Activated CD4-positive, alpha-beta T cell treated with anti-CD3 and anti-CD28 coated beads for 36 hours (primary cell): ENCODE measurements at places on chromosomes 2 and 18. TPM values are rescaled to one million over a fixed set of nuclear protein-coding genes. Genes with fewer than 3 reads are reported as not detected.

ST8SIA3 gene
- total RNA-seq = not detected

AQP12A gene
- not detected for total RNA-seq

GRCh38 chr18:75164479-75164878 is 44.5 kb downstream of the PTGR3 start:
- no peak overlapping the region for H3K4me3 ChIP-seq
- DNase-seq = no peak
- H3K27ac ChIP-seq = no peak overlapping the region
- no peaks in the 10 kb centered on the region for H3K36me3 ChIP-seq
- peaks cover 6% of the 10 kb centered on the region for H3K4me1 ChIP-seq

EMX1 gene
- not detected for total RNA-seq

- H3K27me3 ChIP-seq = no peaks in the 10 kb centered on the region
- no peak overlapping the region for H3K4me3 ChIP-seq
- peak; percentile 6 for DNase-seq
- H3K36me3 ChIP-seq = no peaks in the 10 kb centered on the region
Measured at GRCh38 chr18:22378672-22379282, 38.9 kb downstream of the CTAGE1 start.

DHX57 gene
- 20.3 TPM for total RNA-seq

ALPI gene
- not detected for total RNA-seq

DNA sequence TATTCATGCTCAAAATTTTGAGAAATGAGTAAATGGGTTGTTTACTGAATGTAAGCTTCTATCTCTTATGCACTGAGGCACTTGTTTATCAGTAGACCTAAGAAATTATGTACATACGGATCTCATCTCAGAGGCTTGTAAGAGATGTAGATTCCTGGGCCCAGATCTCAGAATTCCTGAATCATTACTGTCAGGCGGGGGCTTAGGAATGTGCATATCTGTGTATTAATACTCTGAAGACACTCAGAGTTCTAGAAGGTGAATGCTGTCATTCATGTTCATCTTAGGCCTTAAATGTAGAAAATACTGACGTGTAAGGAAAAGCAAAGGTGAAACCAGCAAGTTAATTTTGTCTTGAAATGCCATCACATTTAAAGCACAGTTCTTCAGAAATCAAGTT is 169.6 kb downstream of the FMNL2 start:
- peaks cover 6% of the 10 kb centered on the region for H3K4me1 ChIP-seq
- no peak overlapping the region for H3K27ac ChIP-seq
- no peak for DNase-seq
- H3K36me3 ChIP-seq = no peaks in the 10 kb centered on the region

EMILIN1 gene
- 0.46 TPM for total RNA-seq

DNA sequence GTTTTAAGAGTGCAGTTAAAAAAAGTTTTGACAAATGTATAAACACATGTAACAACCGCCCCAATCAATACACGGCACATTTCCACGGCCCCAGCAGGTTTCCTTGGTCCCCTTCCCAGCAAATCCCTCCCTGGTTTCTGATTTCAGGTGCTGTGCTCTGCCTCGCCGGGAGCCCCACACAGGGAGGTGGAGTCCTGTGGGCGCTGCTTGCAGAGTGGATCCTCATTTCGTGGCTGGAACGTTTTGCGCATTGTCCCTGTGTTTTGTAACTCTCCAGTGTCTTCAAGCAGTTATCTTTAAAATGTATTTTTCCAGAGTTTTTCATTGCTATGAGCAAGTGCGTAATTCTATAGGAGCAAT is 124.8 kb downstream of the GALR1 start:
- no peak overlapping the region for H3K27ac ChIP-seq
- DNase-seq = no peak
- peaks cover 6% of the 10 kb centered on the region for H3K27me3 ChIP-seq
